ENCODE measurements at places on chromosomes 2 and 18.

DNA sequence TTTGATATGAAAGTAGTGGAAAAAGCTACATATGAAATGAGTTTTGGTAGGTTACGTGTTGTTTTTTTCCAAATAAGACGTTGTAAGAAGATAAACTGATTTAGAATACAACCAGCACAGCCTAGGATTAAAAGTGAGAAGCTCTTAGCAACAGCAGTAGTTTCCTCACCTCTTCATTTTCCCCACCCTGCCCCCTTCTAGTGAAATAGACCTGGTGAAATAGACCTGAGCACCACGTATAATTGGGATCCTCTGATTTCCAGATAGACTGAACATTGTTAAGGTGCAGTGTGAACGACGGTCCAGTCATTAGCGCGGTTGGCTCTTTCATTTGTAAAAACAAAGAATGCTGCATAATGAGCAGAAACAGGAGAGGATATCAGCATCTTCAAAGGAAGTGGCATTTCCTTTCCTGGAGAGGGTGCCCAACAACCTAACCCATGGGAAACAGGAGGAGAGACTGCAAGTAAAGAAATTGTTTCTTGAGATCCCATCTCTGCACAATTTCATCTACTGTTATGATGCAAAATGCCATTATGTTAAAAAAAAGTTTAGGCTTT lies 114.3 kb downstream of the FIGN start:
- no peak for DNase-seq

DNA sequence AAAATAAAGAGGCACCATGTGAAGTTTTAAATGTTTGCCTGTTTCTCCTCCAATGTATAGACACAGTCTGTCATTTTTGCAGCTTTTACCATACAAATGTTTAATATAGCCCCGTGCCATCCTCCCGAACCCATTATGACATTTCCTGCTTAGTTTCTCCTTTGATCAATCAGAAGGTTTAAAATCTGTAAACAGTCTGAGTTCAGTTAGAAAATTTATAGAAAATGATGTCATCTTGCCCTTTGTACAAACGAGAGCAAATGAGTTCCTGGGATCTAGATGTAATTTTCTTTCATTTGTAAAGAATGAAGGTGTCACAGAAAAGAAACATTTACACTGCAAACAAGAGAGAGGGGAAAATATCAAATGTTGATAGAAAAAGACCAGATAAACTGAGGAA lies 62.7 kb upstream of the NFU1 start:
- no peak for DNase-seq

- no peak for DNase-seq
Measured at GRCh38 chr2:160205505-160205904, 5.4 kb upstream of the ITGB6 start.

- DNase-seq, result no peak
Measured at GRCh38 chr2:236963631-236964182, 122.0 kb upstream of the COPS8 start.

GRCh38 chr2:42961385-42961811 lies 169.0 kb upstream of the HAAO start:
- DNase-seq, result no peak

Measured in HEK293T (cell line).